ENCODE measurements at places on chromosomes 11 and 22.

- DNase-seq: no peak
Measured at GRCh38 chr11:121711939-121712338, 259.2 kb upstream of the SORL1-AS1 start.

GRCh38 chr11:28966951-28967350, 858.8 kb downstream of the METTL15 start:
- DNase-seq: no peak

DNA sequence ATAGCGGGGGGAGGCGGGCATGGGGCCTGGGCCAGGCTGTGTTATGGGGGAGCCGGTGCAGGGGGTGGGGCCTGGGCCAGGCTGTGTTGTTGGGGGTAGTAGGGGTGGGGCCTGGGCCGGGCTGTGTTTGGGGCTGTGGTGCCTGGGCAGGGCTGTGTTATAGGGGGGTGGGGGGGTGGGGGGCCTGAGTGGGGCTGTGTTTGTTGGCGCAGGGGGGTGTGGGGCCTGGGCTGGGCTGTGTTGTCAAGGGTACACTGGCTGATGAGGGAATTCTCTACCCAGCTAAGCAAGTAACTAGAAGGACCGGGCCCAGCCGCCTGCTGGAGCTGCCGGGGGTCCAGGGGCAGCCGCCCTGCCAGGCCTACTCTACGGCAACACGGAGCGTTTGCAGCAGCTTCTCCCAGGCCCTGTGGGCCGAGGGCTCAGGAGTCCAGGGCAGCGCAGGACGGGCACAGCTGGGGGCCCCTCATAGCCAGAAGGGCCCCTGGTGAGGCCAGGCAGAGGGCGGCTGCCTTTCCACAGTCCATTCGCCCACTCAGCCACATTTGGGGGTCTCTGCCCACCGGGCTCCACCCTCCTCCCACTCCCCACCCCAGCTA, 10.1 kb upstream of the PIM3 start:
- DNase-seq: no peak

- no peak for DNase-seq
Measured at GRCh38 chr11:123323568-123323967, 106.5 kb upstream of the GRAMD1B start.

DNA sequence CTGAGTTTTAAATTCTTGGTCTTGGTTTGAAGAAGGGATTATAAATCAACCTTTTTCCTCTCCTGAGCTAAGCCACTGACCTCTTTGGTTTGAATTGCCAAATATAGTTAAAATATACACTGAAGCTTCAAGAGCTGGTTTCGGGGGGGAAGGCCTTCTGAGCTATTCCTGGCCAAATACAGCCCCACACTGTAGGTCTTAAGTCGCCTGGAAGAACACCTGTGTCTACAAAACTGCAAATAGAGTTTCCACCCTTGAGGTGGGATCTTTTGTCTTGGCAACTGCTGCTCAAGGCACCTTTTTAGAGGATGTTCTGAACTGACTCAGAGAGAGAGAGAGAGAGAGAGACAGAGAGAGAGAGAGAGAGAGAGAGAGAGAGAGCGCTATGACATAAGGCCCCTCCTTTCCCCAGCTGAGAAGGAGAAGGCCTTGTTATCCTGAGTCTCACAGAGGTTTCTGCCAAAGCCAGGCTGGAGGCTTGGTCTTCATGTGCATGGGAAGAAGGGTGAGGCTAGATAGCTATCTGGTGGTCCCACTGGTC, 5.5 kb downstream of the ADM start:
- DNase-seq: no peak

DNA sequence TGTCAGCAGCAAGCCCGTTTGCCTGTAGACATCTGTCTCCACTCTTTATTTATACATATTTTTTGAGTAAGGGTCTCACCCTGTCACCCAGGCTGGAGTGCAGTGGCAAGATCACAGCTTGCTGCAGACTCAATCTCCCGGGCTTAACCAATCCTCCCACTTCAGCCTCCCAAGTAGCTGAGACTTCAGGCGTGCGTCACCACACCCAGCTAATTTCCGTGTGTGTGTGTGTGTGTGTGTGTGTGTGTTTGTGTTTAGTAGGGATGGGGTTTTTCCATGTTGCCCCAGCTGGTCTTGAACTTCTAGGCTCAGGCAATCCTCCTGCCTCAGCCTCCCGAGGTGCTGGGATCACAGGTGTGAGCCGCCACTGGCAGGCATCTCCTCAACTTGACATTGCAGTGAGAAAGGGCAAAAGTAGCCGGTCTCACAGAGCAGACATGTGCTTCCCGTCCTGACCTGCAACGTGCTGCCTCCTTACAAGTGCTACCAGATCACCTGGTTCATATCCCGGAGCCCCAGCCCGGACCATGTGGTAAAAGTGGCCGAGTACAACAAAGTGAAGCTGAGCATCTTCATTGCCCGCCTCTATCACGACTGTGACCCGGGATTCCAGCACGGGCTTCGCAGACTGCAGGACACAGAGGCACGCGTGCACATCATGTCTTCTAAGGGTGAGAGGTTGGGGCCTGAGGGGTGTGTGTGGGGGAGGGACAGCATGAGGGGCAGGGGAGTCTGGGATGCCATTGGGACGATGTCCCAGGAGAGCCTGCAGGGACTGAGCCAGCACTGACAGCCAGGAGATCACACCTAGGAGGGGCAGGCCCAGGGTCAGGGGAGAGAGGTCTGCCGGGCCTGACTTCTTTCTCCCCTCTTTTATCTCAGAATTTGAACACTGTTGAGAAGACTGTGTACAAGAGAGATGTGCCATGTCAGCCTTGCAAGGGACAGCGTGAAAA, 5.6 kb upstream of the APOBEC3H start:
- no peak for DNase-seq

DNA sequence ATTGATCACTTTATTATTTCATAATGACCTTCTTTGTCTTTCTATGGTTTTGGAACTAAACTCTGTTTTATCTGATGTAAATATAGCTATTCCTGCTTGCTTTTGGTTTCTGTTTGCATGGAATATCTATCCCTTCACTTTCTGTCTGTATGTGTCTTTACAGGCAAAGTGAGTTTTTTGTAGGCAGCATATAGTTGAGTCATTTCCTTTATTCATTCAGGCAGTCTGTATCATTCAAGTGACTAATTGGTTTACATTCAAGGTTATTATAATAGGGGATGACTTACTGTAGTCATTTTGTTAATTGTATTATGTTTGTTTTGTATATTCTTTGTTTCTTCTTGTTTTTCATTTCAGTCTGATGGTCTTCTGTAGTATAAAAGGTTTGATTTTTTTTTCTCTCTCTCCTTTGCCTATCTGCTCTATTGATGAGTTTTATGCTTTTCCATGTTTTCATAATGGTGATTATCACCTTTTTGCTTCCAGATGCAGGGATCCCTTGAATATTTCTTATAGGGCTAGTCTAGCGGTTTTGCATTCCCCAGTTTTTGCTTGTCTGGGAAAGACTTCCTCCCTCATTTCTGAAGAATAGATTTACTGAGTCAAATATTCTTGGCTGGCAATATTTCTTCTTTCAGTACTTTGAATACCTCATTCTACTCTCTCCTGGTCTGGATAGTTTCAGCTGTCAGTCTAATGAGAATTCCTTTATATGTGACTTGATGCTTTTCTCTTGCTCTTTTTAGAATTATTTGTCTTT, 50.4 kb downstream of the GDPD4 start:
- DNase-seq: no peak

GRCh38 chr22:46290843-46291785, 5.6 kb upstream of the GTSE1 start:
- DNase-seq: no peak

GRCh38 chr11:115117956-115118493, 386.2 kb downstream of the CADM1 start:
- no peak for DNase-seq

- no peak for DNase-seq
Measured at GRCh38 chr11:14821031-14821430, 71.0 kb downstream of the CYP2R1 start.

GRCh38 chr11:76579056-76579751, 91.3 kb downstream of the LRRC32 start:
- no peak for DNase-seq

DNA sequence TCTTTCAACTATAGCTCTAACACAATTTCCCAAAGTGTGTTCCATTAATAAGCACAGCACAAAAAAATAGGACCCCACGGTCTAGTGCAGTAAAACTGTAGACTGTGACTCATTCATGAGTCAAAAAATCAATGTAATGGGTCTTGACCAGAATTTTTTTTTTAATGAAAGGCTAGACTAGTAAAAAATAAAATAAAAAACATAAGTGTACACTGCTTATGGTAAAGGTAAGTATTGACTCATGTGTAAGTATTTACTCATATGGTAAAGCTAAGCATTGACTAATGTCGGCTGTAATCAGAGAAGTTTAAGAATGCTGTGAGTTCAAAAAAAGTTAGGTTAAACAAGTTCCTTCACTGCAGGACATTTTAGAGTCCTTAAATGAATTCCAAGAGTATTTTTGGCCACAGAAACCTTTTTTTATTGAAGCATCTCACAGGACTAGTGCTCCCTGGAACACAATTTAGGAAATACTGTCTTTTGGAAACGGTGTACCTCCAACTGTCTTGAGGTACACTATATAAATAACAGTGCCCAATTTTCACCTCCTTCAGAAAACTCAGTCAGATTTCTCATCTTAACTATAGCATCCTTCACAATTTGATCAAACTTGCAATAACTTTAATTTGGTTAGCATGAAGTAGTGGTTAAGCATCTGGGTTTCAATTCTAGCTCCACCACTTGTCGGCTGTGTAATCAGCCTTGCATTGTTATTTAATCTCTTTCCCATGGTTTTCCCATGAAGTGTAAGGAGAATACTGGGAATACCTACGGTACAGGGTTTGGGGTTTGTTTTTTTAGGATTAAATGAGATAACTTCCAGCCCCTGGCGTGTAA, 2.1 kb downstream of the CCDC73 start:
- no peak for DNase-seq

GRCh38 chr11:75338516-75339208, 12.8 kb downstream of the ARRB1 start:
- DNase-seq: no peak

- DNase-seq: no peak
Measured at GRCh38 chr22:50151571-50152537, 18.7 kb upstream of the PANX2 start.

DNA sequence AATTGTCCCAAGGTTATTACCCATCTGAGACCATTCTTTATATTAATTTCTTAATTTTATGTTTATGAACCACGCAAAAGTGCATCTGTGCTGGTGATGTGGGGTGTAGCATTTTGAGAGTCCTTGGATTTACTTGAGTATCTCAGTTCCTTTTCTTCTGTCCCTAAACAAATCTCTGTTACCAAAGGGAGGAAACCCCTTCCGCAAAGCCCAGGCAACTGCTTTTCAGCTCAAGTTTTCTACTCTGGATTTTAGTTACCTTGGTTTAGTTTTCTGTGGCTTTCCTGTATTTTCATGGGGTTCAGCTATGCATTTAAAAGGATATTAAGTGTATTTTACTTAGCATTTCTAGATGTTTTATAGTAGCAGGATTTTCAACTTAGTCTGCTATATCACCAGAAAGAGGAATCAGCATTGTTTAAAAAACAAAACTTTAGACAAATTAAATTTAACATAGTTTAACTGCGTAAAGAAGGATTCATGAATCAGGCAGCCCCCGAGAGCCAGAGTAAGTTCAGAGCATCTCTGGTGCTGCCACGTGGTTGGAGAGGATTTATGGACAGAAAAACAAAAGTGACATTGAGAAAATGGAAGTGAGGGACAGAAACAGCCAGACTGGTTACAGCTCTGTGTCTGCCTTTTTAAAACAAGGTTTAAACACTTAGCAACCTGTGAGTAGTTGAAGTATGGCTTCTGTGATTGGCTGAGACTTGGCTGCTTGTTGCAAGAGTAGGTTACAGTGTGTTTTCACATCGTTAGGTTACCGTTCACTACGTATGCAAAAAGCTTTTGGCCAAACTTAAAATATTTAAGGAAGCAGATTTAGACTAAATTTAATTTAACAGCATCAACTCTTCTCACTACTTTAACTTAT, 9.6 kb downstream of the ADM start:
- DNase-seq: no peak

- no peak for DNase-seq
Measured at GRCh38 chr11:2728663-2729332, 29.0 kb upstream of the KCNQ1OT1 start.

DNA sequence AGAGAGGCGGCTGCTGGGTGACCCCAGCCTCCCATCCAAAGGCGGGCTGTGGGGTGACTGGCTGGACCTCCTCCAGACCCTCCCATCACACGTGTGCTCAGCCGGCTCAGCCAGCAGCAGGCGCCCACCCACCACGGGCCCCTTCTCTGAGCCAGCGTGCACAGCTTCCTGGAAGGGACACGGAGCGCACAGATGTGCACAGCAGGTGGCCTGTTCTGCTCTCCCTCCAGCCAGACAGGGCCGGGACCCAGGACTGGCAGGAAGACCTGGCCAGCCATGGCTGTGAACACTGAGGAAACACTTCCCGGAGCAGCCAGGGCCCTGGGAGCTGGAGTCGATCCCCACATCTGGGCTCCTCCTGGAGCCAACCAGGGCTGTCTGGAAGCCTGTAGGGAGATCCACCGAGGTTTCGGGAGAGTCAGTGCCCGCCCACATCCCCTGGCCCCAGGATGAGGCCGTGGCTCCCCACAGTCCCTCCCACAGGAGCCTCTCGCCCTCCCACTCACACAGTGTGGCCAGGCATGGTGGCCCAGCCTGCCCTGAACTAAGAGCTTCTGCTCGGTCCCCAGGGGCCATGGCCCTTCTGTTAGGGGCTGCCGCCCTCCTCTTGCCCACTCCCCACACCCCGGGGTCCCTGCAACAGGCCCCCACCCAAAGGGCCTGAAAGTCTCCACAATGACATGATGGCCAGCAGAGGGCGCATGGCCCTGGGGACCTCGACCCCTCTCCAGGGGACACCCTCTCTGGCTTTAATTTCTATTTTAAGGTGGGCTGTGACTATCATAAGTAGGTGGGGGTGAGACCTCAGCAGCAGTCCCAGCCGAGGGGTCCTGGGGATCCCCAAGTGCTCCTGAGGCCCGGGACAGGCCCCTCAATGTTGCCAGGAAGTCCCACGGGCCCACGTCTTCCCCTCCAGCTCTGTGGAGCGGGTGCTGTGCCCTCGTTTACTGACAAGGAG, 90.6 kb upstream of the FGF3 start:
- DNase-seq: no peak
